ENCODE measurements at places on chromosomes 4 and X.

- no peak for DNase-seq
Measured at GRCh38 chr4:74223801-74224200, 65.9 kb downstream of the MTHFD2L start.

- no peak for DNase-seq
Measured at GRCh38 chr4:81684352-81684751, 212.6 kb upstream of the RASGEF1B start.

- DNase-seq: no peak
Measured at GRCh38 chr4:38855466-38855865, 1.2 kb downstream of the TLR6 start.

- DNase-seq: no peak
Measured at GRCh38 chr4:138224614-138225013, 17.5 kb downstream of the SLC7A11 start.

GRCh38 chrX:132810964-132811712 lies 147.3 kb downstream of the HS6ST2 start:
- DNase-seq: no peak

DNA sequence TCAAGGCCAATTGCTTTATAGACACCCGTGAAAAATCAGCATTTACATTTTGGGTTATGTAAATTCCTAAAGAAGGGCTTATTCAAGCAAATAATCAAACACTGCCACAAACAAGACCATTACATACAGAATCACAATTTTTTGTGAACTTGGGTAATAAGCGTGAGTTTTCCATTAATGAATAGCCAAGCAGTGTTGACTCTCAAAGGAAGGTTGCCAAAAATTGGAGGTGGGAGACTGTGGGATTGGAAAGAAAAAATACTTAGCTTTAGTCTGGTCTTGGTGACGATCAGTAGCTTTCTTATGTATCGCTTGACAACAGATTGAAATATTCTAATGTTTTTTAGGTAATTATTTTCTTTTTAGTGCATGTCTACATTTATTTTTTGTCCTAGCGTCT lies 20.9 kb downstream of the LRRC66 start:
- DNase-seq: no peak

- DNase-seq: no peak
Measured at GRCh38 chr4:147303174-147303872, 177.6 kb upstream of the EDNRA start.

GRCh38 chr4:11700751-11701226 lies 272.1 kb upstream of the HS3ST1 start:
- no peak for DNase-seq

- no peak for DNase-seq
Measured at GRCh38 chr4:141465171-141465570, 171.2 kb upstream of the IL15 start.

- DNase-seq: no peak
Measured at GRCh38 chrX:24243188-24243587, 70.7 kb downstream of the SUPT20HL2 start.
